Activated T-cell treated with anti-CD3 and anti-CD28 coated beads, Interleukin-2, amount 50 U/mL, for 72 hours (primary cell): ENCODE measurements at places on chromosomes 12 and 14.

- peaks cover 52% of the 10 kb centered on the region for H3K4me1 ChIP-seq
- DNase-seq = peak; percentile 13
- no peak overlapping the region for H3K27ac ChIP-seq
- no peaks in the 10 kb centered on the region for H3K27me3 ChIP-seq
- H3K4me3 ChIP-seq = peak overlapping the region; percentile 5
Measured at GRCh38 chr12:106984588-106985137, 2.3 kb downstream of the MTERF2 start.

DNA sequence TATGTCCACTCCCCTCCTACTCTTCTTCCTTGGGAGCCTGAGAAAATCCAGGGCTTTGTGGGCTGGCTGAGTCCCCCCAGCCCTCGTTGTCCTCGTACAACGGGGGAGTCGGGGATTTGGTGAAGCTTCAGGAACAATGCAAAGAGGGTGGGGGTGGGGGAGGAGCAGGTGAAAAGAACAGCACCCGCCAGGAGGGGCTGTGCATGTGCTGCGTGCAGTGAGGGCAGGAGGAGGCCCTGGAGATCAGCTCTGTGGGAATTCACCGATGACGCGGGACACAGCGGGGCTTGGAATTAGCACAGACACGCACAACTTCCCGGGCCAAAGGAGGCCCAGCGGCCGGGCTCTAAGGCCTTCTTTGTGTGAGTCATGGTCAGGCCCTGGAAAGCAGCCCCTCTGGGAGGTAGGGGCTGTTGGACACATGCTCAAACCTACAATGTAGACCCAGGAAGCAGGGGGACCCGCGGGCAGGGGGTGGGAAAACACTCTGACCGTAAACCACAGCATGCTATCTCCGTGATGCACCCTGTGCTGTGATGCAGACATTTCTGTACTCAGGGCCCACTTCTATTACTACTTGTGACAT lies 32.8 kb downstream of the RBM19 start:
- no peaks in the 10 kb centered on the region for H3K27me3 ChIP-seq
- DNase-seq = no peak
- peaks cover 14% of the 10 kb centered on the region for H3K4me1 ChIP-seq
- H3K27ac ChIP-seq = no peak overlapping the region
- H3K36me3 ChIP-seq = peaks cover 21% of the 10 kb centered on the region

DNA sequence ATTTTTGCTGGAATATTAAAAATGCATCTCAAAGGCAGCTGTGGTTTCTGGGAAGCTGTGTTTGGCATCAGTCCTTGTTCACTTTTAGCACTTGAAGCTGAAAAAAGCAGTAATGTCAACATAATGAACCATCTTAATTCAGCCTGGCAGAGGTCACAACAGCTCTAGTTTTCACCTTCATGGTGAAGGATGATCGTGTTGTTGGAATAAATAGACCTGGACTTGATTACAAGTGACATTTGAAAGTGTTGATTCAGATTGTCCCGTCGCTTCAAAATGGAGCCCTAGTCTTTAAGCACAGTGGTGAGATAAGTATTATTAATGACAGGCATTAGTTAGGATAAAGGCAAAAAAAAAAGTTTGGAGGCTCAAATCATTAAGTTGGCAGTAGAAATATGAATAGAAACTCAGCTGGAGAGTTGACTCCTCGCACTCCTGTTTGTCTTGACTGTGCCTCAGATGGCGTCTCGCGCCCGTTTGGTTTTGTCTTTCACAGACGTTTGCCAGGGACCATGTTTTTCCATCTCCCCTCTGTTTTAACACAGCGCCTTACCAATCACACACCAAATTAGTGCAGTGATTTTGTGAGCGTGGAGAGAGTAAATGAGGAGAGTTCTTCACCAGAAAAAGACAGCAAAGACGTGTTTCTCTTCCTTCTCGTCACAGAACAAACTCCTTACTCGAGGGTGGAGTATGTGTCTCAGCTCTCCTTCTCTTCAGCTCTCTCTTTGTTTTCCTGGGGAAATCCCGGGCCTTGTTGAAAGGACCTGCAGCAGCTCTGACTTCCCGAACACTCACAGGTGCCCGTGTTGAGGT lies 53.4 kb upstream of the MMP17 start:
- peaks cover 25% of the 10 kb centered on the region for H3K36me3 ChIP-seq
- H3K27ac ChIP-seq = peak overlapping the region; percentile 76
- no peak for DNase-seq
- peaks cover 42% of the 10 kb centered on the region for H3K4me1 ChIP-seq
- no peak overlapping the region for H3K4me3 ChIP-seq
- H3K27me3 ChIP-seq = no peaks in the 10 kb centered on the region

GRCh38 chr12:53096089-53096741 lies 1.3 kb upstream of the IGFBP6 start:
- H3K27me3 ChIP-seq = peaks cover 15% of the 10 kb centered on the region
- peak overlapping the region; percentile 92 for H3K4me3 ChIP-seq
- DNase-seq = no peak
- H3K36me3 ChIP-seq = no peaks in the 10 kb centered on the region

- H3K4me1 ChIP-seq = no peaks in the 10 kb centered on the region
- peaks cover 11% of the 10 kb centered on the region for H3K27me3 ChIP-seq
- no peak for DNase-seq
Measured at GRCh38 chr12:79998554-79998953, 63.7 kb upstream of the PPP1R12A start.

- no peaks in the 10 kb centered on the region for H3K27me3 ChIP-seq
- no peak for DNase-seq
- H3K4me1 ChIP-seq = peaks cover 84% of the 10 kb centered on the region
Measured at GRCh38 chr12:120118321-120119061, 1.9 kb upstream of the RAB35 start.
